ENCODE measurements at places on chromosomes 3 and 15. TPM values are rescaled to one million over a fixed set of nuclear protein-coding genes. Genes with fewer than 3 reads are reported as not detected.

DNA sequence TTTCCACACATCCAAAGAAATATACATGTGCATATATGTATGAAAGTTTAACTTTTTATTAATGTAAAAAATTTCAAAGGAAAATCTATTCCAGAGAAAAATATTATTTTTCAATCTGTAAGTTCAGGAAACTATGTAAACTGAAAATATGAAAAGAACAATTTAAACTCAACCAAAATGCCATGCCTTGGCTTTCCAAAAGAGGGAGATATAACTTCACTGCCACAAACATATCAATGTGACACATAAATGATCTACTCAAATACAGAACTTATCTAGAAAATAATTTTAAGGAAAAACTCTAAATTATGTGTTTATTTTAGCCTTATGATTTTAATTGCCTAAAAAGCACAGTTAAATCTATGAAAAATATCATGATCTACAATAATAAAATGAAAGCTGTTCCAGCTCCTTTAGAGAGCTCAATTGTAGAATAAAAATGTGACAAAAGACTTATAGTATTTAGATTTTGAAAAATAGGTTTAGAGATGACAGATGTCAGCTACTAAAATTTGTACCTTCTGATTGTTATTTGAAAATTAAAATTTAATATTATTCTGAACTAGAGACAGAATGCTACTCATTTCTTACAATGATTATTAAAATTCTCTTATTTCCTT is 94.8 kb downstream of the GBE1 start:
- DNase-seq: no peak

- DNase-seq: no peak
Measured at GRCh38 chr3:4943549-4943948, 35.7 kb upstream of the BHLHE40 start.

DNA sequence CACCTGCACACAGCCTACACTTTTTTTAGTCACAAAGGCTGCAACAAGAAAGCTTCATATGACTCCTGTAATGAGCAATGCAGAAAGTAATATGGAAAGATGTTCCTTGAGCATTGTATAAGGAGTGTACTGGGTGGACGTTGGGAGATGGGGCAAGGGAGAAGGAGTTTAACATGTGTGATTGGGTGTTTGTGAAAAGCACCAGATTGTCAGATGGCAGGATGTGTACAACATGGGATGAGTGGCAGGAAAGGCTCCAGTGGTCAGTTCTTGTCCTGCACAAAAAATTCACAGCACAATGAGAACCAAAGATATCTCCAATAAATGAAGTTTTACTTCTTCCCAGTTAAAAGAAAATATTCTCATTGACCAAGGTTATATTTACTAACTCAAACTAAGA is 255.1 kb downstream of the EPHA3 start:
- DNase-seq: no peak

DNA sequence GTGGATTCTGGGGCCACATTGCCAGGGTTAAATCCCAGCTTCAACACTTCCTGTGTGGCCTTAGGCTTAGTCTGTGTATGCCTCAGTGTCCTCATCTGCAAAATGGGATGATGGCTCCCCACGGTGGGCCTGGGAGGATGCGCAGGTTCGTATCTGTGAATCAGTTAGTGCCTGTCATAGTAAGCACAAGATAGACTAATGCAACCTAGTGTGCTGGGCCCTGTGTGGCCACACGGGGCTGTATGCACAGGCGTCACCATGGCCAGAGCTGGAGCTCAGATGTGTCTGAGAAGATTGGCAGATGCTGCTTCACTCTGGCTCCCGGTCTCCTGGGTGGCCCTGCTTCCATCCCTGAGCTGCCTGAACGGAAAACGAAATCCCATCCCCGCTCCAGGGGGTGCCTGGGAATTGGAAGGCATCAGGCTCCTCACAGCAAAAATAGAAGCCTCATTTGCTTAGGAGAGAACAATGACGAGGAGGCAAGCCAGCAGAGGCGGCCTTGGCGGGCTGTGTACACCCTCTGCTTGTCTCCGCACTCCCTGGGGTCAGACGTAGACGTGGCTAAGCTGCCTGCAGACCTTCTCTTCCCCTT is 103.6 kb downstream of the APBA2 start:
- no peak for DNase-seq

GRCh38 chr15:38843736-38844590 is 279.3 kb upstream of the RASGRP1 start:
- no peak for DNase-seq

DNA sequence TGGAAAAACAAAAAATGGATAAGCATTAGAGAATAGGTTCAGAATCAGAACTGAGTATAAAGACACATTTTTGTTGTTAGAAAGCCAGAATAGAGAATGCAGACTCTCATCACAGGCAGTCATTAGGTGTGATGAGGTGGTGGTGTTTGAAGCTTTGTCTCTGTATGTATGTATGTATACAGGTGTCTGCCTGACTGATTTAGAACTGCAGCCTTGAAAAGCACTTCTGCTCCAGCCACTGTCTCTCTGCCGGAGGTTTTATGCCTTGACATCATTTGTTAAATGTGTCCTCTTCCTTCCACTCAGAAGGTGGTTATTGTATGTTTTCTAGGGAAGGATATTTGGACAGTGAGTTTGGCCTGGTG is 80.7 kb upstream of the ZBED2 start:
- no peak for DNase-seq

- DNase-seq: no peak
Measured at GRCh38 chr3:161314836-161315395, 56.4 kb downstream of the SPTSSB start.

DNA sequence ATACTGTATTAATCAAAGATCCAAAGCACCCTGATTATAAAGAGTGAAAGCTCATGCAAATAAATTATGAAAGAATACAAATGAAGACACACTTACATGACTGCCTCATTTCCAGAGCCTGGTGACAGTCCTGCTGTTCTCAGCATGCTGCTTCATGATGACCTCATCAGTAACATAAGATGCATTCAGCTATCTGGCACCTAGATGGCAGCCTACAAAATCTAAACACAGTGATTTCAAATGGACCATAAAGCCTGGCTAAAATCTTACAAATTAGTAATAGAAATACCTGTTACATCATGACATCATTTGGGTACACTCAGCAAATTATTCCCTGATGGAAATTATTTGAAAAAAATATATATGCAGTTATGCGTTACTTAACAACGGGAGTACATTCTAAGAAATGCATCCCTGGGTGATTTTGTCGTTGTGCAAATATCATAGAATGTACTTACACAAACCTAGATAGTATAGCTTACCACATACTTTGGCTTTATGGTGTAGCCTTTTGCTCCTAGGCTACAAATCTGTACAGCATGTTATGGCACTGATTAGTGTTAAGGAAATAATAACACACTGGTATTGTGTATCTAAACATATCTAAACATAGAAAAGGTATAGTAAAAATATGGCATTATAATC is 207.2 kb downstream of the EPHA3 start:
- DNase-seq: no peak

DNA sequence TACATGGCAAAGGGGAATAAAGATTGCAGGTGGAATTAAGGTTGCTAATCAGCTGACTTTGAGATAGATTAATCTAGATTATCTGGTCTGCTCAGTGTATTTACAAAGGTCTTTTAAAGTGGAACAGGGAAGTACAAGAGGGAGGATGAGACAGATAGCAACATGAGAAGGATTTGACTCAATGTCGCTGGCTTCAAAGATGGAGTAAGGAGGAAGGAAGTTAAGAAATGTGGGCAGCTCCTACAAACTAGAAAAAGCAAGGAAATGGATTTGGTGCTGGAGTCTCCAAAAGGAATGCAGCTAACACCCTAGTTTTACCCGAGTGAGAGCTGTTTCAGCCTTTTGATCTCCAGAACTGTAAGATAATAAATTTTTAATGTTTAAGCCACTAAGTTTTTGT is 180.7 kb upstream of the TTC14 start:
- DNase-seq: no peak

DNA sequence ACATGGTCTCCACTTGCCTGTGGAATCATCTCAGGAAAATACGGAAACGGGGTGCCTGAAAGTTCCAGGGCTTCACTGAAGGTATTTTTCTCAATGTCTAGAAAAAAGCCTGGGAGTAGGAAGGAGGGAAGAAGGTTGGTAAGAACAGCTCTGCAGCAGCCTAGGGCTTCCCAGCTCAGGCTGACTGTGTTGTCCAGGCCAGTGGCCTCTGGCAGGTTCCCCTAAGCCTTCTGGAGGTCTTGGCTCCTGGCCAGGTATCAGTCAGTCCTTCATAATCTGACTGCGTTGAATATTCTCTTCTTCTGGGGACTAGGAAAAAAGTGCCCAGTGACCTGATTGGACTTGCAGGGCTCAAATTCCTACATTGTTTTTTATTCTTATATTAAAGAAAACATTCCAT is 38.6 kb downstream of the SSR3 start:
- no peak for DNase-seq

DNA sequence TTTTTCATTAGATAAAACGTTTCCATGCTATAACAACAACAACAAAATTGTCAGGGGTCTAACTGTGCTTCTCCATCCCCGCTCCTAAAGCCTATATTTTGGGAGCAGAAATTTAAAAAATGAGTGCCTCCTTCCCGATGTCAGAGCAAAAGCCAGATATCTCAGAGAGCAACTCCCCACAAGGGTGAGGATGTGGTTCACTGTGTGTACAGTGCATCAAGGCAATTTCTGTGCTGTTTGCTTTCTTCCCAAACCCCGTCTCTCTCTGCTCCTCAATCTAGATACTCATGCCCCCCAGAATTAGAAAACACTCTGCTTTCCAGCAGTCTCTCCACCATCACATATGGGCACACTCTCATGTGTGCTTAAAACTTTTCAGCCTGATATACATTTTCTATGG is 76.7 kb upstream of the MBNL1 start:
- DNase-seq: no peak

DNA sequence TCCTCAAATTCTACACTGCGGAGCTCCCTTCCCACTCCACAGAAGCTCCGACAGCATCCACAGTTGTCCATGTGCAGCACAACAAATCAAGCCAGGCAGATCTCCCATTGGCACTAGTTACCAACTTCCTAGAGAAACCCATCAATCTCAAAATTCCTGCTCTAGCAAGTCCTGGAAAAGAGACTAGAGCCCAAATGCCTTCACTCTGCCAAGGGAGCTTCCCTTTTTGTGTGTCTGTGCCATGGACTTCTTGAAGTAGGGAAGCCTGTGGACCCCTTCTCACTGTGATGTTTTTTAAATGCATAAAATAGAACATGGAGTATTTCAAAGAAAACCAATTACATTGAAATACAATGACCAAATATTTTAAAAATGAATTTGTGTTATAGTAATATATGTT is 59.1 kb downstream of the TGFBR2 start:
- DNase-seq: no peak

DNA sequence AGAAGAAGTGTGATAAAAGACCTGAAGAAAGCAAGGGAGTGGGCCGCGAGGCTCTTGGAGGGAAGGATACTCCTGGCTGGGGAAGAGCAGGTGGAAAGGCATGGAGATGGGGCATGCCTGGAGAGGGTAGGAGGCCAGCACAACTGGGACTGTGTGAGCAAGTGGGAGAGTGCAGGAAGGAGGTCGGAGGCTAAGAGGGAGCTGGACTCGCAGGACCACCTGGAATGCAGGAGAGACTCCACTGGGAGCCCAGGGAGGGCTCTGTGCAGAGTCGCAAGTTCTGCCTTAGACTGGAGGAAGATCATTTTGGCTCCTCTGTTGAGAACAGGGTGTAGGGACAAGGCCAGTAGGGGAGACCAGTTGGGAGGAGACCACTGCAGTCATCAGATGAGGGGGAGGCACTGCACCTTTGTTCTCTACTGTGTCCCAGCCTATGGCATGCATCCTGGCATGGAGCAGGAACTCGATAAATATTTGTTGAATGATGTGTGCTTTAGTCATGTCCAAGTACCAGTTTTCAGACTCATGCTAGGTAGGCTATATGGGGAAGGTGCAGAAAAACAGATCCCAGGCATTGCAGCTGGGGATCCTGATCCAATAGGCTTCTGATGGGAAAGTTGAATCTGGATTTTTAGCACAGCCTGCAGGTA is 13.7 kb downstream of the FAM107A start:
- no peak for DNase-seq

DNA sequence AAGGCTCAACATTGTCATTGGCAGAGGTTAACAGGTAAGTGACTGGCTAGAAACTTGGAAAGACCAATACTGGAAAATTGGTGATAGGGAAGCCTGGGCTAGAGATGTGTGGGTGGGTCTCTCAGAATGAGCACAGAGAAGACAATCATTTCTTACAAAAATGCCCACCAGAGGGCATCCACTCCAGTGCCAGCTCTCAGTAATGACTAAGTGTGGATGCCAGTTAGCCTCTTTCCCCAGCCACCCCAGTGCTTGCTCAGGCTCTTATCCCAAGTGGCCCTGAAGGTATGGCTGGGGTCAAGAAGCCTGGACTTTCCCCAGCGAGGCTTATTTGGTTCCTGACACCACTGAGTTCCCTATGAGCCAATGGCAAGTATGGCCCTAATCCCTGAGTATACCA is 115.9 kb upstream of the ST8SIA2 start:
- no peak for DNase-seq

The PRC1 gene
- total RNA-seq: 18.8 TPM

The GPR87 gene
- 3.3 TPM for total RNA-seq

The SLC28A1 gene
- not detected for total RNA-seq

The DNAJA4 gene
- total RNA-seq: 42.0 TPM
